ENCODE measurements at places on chromosomes 3 and 15.
A peak's percentile ranks its signal among the peaks of the same experiment; 100 is the strongest.

- DNase-seq, result no peak
Observed at GRCh38 chr3:113094337-113095221, 103.8 kb downstream of the GTPBP8 start.

GRCh38 chr3:39106851-39107387 is 508 bp downstream of the GORASP1 start:
- peak; percentile 71 for DNase-seq

- DNase-seq, result peak; percentile 98
Observed at GRCh38 chr3:57596495-57597126, 533 bp downstream of the ARF4 start.

DNA sequence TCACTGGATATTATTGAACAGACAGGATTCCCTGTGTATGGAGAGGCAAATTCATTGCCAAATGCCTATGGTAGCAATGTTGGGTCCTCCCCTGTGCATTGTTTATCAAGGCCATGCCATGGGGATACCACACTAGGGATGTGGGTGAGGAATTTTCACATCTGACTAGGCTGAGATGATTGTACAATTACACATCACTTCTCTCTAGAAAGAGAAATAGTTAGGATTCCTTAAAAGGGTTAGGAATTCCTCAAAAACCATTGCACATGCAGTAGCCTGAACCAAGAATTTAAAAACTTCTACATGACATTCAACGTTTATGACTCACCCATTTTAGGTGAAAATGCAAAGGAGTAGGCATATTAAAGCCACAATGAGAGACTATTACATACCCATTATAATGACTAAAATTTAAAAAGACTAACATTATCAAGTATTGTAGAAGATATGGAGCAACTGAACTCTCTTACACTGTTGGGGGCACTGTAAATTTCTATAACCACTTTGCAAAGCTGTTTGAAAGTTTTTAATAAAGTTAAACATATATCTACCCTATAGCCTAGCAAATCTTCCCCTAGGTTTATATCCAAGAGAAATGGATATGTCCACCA is 175.9 kb downstream of the THRB start:
- peak; percentile 66 for DNase-seq

DNA sequence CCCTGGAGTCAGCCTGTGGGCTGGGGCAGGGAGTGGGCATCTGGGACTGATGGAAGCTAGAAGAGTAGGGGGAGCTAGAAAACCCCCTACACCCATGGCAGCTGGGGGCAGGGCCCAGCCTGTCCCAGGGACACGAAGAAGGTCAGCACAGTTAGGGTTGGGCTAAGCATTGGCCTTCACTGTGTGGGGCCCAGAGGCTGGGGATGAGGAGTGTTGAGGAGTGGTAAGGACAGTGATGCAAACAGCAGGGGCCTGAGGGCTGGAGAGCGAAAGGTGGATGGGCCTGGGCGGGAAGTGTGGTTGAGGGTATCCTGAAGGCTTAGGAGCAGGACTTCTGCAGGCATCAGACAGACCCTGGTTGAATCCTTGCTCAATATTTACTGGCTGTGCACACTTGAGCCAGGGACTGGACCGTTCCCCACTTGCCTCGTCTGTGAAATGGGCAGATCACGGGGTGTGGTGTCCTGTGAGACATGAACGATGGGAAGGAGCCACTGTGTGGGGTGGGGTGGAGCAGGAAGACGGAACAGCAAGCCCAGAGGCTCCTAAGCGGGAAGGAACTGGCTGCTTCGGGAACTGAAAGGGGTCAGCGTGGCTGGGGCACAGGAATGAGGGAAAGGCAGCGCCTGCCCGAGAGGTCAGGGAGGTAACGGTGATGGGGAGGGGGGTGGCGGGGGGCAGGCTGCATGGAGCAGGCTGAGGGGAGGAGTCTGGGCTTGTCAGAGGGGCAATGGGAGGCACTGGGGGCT is 7.3 kb downstream of the PRKCD start:
- DNase-seq, result no peak

DNA sequence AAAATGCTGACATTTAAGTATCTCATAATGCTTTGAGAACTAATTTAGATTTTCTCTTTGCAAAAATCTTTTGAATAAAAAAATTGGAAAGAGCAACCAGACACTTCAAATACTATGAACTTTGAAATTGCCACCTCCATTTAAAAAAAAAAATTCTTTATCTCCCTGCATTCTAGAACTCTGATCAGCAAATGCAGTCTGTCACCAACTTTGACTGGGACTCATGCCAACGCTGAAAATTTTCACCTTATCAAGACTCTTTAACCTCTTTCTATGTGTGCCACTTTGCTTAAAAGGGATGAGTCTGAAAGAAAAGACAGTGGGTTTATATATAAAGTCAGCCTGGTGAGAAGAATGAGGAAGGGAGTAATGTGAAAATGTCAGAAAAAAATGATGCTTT is 191.2 kb upstream of the ARPP21 start:
- no peak for DNase-seq

GRCh38 chr15:96422125-96422524 is 91.6 kb downstream of the NR2F2 start:
- DNase-seq, result no peak

- no peak for DNase-seq
Observed at GRCh38 chr15:40660686-40661085, 34.3 kb upstream of the RAD51 start.

- DNase-seq, result peak; percentile 46
Observed at GRCh38 chr3:161273589-161274218, 52.6 kb downstream of the NMD3 start.

DNA sequence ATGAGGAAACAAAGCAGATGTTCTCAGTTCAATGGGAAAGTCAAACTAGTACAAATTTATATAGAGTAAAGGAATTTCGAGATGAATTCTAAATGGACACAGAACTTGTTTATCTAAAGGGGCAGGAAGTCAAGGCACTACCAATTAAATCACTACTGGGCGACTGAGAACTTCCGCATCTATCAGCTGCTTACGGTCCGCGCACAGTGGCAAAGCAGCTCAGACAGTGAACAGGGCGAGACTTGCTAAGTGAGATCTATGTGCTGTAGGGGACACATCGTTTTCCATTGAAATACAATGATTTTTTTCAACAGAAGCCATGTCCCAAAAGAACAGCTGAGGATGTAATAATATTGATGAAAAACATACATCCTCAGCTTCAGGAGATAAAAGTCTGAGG is 105.0 kb downstream of the CHRNA7 start:
- DNase-seq, result no peak

DNA sequence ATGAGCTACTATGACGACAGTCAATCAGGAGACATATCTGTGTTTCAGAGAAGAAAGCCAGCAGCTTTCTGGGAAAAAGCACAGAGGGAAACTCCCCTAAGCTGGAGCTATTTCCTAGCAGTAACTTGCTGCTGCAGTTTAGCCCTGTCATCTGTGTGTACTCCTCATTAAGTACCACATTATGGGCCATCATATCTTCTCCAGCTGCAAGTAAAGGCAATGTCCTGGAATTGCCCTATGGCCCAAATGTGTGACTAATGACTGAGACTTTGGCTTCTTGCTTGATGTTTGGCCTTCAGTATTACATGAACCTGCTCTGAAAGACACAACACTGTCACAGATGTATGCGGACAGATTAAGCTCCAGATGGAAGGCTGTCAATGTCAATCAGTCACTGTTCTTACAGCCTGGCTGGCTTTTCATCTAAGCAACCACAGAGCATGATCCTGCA is 190.8 kb downstream of the FHIT start:
- DNase-seq, result no peak

DNA sequence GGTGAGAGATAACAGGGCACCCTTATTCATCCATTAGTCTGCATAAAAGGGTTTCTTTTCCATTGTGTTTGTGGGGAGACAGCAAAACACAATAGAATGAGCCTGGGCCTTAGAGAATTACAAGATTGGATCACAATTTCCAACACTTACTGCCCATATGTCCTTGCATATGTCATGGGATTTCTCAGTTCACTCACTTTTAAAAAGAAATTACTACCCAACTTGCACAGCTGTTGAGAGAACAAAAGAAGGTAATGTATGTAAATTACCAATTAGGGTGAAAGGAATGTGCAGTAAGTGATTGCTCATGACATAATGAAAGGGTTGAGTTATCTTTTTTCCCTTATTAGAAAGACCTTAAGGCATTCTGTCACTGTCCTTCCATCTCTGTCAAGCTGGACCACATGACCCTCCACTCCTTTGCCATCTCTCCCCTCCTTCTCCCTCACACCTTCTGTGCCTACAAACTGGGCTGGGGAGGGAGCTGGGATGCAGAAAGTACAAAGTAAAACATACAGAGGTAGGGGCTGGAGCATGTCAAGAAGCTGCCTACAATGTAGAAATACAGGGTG is 244.2 kb downstream of the ZMAT3 start:
- DNase-seq, result no peak

- DNase-seq, result peak; percentile 73
Observed at GRCh38 chr3:51975852-51976549, 1.1 kb downstream of the ABHD14A start.

DNA sequence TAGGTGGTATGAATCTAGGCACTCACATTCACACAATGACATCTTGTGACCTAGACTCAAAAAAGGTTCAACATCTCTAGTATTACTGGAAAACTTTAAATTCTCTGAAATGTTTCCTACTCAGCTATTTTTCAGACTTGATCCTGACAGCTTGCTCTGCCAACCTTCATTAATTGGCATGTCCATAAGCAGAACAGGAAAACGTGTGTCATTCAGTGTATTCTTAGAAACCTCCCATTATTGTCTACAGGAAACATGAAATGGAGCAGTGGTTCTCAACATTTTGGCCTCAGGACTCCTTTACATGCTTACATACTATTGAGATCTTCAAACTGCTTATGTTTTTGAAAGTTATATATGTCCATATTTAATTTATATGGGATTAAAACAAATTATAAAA is 363.2 kb downstream of the NAALADL2 start:
- DNase-seq, result peak; percentile 9

GRCh38 chr15:75201616-75202250 is at the start of gene C15orf39:
Gene C15orf39, plus strand, starts transcription at chr15:75201882. Its CDS starts 4,167 bp downstream, at chr15:75206049.
- peak; percentile 76 for DNase-seq

- DNase-seq, result no peak
Observed at GRCh38 chr3:38266810-38267209, 1.2 kb downstream of the SLC22A13 start.

GRCh38 chr3:54188176-54188791 is 65.9 kb downstream of the CACNA2D3 start:
- DNase-seq, result peak; percentile 56

DNA sequence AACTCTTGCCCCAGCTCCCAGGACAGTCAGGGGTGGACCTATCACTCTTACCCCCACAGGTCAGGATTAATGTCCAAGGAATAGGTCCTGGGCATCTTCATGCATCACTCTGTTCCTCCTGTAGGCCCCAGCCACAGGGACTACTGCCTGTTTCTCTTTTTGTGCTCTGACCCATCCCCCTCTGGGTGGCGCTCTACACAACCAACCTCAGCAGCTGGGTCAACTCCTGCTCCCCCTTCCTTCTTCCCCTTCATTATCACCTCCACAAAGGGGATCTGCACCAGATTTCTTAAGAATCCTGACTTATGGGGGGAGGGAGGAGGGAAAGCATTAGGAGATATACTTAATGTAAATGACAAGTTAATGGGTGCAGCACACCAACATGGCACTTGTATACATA is 12.2 kb upstream of the TRANK1 start:
- no peak for DNase-seq

- DNase-seq, result no peak
Observed at GRCh38 chr3:49873623-49874022, 3.9 kb upstream of the CAMKV start.

DNA sequence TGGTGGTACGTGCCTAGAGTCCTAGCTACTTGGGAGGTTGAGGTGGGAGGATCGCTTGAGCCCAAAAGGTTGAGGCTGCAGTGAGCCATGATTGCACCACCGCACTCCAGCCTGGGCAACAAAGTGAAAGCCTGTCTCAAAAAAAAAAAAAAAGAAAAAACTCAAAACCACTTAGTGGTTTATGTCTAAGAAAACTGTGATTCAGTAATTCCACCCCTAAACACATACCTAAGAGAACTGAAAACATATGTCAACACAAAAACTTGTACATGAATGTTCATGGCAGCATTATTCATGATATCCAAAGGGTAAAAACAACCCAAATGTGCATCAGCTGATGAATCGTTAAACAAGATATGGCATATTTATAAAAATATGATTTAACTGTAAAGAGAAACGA is 14.3 kb downstream of the SPG21 start:
- DNase-seq, result peak; percentile 58

DNA sequence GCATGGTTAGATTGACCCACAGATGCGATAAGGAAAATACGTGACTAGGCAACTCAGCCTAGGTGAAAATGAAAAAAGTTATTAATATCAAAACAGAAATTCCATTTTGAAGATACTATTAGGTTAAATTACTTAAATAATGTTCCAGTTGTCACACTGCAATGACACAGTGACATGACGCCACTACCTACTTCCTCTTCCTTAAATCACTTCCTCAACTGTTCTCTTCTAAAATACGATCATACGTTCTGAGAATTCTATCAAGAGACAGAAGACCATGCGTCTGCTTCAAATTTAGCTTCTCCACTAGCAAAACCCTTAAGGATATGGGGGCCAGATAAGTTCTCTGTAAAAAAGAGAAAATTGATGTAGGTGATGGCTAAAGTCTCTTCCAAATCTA is 18.2 kb downstream of the CMTM6 start:
- DNase-seq, result no peak

DNA sequence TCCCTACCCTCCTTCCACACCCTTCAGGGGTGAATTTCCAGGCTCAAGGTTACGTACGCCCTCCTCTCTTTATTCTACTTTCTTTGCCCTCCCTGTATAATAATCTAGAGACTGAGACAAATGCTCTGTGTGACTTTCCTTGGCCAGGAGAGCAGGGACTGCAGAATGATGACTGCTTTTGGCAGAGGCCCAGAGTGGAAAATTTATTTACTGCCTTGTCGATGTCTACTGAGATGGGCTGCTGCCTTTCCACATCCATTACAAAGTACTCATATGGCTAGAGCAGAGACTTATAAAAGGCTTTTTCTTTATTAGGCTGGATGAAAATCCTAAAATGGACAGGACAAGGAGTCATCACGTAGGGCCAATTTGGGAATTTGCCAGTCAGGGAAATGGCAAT is 576.2 kb downstream of the TUSC7 start:
- no peak for DNase-seq

DNA sequence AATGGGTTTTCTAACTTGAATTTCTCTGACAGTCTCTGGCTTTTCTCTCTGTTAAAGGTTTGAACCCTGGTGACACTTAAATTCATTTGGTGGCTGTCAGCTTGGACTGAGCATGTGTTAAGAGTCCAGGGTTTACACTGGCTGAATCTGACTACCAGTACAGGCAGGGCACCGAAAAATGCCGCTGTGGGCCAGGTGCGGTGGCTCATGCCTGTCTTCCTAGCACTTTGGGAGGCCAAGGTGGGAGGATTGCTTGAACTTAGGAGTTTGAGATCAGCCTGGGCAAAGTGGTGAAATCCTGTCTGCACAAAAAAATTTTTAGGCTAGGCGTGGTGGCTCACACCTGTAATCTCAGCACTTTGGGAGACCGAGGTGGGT is 1.8 kb downstream of the MANF start:
- DNase-seq, result no peak

DNA sequence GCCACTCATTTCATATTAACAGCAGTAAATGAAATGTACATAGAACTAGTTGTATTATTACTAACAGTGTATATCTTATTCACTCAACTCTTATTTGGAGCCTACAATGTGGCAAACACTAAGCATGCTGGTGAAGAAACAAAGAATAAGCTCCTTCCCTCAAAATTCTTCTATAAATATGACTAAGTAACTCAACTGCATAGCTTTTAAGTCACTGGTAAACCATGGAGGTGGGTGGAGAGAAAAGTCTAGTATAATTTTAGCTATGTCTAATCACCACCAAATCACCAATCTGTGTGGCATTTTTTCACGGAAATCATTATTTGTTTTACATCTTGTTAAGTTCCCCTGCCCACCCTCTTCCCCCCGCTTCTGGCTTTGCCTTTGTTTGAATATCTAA is 17.5 kb downstream of the COPS2 start:
- DNase-seq, result peak; percentile 67

Measured in EH (cell line).